ENCODE measurements at places on chromosomes 2 and 18.

DNA sequence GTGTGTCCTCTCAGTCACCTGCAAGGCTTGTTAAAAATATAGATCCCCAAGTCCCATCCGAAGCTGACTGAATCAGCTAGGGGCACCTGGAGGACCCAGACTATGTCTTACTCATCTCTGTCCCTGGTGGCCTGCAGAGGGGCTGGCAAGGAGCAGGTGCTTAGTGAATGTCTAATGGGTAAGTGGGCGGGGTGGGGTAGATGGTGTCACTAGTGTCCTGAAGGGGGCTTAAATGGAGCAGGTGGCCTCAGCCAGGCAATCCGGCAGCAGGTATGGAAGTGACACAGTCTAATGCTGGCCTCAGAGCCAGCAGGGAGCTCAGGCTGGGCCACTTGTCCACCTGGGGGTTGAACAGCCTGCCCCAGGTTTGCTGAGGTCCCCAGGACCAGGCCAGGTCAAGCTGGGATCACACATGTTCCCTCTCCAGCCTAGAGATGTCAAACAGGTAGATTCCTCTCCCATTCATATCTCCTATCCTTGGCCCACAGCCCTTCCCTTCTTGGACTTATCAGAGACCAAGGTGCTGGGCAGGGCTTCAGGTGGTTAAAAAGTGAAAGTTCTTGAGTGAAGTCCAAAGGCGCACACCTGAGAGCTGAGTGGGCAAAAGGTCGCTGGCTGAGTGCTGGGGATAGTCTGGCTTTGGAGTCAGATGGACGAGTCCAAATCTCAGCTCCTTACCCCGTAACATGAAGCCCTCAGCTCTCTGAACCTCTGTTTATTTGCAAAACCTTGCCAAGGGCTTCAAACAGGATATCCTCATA is 1.7 kb downstream of the STEAP3 start:
- no peak for DNase-seq

DNA sequence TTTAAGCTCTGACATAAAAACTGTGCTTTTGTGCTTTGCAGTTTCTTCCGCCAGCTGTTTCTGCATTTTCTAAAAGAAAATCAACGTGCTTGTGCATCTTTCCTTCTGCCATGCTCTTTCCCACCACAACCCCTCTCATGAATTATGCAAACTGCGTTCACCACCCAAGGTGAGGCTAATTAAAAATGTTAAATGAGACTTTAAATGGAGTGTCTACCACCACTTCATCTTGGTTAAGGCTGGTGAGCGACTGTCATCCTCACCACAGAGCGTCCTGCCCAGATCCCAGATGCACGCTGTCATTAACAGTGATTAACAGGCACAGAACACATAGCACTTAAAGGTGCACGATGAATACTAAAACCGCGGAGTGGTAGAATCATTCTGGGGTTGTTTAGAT is 250.5 kb upstream of the RAB6C start:
- no peak for DNase-seq

GRCh38 chr18:25140124-25140961 is 211.6 kb downstream of the ZNF521 start:
- no peak for DNase-seq

DNA sequence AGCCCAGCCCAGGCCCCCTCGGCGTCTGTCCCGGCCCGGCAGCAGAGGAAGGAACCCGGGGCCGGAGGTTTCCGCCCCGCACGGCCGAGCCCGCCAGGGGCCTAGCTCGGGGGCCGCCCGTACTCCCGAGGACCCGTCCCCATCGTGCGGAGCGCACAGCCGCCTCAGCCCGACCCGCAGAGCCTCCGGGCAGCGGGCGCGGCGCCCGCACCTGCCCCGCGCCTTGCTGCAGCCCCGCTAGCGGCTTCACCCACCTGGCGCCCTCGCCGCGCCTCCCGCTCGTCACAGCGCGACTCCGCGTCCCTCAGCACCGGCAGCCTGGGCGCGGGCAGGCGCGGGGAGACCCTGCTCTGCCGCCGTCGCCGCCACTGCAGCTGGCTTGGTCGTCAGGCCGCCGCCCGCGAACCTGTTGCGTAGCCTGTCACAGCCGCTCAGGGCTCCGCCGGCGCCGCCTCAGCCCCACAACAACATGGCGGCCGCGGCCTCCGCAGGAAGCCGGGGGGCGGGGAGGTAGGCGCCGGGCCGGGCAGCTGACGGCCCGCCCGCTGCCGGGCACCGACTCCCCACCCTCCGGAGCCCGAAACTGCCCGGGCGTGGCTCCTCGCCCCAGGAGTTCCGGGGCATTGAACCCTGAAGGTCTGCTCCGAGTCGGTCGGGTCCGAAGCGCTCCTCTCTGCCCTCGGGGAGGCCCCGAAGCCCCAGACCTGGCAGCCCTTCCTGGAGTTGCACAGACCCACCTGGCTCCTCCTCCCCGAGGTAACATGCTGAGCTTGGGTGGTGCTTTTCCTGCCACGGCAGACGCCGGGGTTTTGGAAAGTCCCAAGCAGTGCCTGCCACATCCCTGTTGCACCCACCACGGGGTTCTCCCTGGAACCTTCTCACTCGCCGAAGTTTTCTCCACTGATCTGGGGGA is at the start of gene ITSN2:
ITSN2 (minus strand) TSS at position 487 of the 913 bp plus-strand sequence. CDS start 32,454 bp downstream, outside the sequence.
- DNase-seq: peak; percentile 81
